ENCODE measurements at places on chromosomes 13 and 19.

GRCh38 chr13:25762281-25762680 is 289.5 kb downstream of the SHISA2 start:
- no peak for DNase-seq

DNA sequence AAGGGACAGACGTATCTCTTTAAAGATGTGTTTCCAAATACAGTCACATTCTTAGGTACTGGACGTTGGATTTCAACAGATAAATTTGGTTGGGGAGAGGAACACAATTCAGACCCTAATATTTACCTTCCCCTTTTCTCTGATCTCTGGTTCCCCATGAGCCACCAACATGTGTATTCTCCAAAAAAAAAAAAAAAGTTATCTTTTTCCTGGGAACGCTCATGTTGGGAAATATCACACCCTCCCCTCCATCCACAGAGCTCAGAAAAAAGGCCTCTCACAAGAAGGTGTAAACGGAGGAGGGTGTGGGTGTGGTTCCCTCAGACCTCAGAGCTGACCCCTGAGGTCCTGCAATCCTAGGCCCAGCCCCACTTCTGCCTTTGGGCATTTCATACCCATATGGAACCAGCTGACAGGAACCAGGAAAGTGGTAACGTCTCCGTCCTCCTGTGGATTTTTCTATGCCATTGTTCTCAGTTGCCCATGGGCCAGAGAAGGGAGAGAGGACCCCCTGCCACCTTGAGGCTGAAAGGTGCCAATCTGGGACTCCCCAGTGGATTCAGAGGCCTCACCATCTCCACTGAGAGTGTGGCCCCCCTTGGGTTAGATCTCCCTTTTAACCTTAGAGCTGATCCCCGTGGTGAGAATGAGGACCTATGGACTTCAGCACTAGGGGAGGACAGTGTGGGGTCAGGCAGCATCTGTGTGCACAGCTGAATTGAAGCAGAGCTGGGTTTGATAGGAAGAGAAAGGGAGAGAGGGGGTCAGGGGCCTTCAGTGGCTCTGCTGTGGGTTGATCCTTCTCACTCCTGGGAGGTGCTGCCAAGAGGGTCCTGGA is 8.4 kb upstream of the SIGLEC12 start:
- no peak for DNase-seq

- DNase-seq = no peak
Observed at GRCh38 chr13:110250258-110250891, 56.6 kb downstream of the COL4A1 start.

DNA sequence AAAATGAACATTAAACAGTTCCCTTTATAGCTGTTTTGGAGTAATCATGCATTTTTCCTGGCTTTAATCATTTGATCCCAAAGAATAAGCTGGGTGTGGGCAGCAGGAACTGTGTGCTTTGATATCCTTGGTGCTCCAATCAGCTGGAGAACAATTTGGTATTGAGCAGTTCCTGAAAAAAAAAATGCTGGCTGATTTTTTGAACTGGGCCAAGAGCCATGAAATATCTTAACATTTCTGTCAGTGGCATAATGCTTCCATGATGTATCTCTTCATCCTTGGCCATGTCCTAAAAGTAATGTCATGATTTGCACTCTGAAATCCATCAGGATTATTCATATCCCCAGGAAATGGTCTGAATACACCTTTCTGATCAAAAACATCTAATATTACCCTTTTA is 134.7 kb downstream of the LHFPL6 start:
- no peak for DNase-seq

- DNase-seq = no peak
Observed at GRCh38 chr13:99196466-99197116, 4.1 kb upstream of the UBAC2 start.
